NCI-H1417 treated with DMSO at 0.1 percent for 48 hours (cell line): ENCODE measurements at places on chromosomes 1 and 21.
A peak's percentile ranks its signal among the peaks of the same experiment; 100 is the strongest.

GRCh38 chr1:213192026-213192425 is 141.0 kb downstream of the RPS6KC1 start:
- no peak for DNase-seq

DNA sequence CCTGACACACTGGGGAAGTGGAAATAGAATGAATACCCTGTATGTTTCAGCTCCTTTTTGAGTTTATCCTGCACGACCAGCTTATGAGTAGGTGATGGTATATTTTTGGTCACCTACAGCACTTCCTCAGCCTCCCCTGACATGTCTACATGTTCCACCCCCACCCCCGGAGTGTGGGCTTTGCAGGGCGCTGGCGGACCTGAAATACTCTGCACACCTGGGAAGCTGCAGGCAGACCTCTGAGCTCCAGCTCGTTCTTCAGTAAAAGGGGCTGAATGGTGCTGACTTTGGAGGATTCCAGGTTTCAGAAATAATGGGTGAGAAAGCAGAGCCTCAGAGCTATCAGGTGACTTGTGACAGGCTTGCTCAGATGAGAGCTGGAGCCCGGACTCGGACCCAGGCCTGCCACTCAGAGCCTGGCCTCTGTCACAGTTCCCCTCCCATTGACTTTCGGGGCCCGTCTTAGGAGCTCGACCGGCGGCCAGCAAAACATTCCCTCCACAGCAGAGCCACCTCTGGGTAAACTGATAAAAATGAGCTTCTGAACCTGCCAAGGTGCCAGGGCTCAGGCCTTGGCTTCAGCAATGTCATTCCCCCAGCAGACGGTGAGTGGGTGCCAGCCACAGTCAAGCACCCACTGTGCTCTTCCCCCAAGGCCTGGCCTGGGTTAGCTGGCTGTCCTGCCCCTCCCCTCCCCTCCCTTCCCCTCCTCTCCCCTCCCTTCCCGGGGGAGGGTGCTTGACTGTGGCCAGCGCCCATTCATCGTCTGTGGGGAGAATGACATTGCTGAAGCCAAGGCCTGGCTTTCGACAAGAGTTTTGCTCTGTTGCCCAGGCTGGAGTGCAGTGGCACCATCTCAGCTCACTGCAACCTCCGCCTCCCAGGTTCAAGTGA is 30.1 kb downstream of the DOP1B start:
- no peak for DNase-seq

DNA sequence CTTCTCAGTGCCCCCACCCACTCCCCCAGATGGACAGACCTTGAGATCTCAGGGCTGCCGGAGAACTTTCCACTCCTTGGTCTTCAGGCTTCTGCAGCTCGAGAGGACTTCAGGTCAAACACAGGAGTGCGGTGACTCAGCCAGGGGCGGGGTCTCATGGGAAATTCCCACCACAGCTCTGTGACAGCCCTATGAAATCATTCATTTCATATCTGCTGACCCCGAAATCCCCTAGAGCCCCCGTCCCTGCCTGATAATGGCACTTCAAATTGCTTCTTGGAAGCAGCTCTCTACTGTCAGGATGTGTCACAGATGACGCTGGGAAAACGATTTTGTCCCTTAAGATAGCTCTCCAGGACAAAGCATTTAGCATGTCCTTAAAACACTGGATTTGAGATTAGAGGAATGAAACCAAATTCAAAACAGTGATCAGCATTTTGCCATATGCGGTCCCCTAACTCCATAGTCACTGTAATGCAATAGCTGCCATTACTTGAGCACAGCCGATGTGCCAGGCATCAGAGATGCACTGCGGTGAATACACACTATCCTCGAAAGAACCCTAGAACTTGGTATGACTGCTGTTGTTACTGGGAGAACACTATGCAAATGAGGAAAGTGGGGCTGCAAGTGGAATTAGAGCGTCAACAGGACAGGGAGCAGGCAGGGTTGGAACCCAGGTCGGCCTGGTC is at the start of gene TNFRSF9:
Gene TNFRSF9 (minus strand): TSS at position 95 of the 692 bp plus-strand sequence. CDS start 845 bp downstream, outside the sequence.
- DNase-seq = no peak

DNA sequence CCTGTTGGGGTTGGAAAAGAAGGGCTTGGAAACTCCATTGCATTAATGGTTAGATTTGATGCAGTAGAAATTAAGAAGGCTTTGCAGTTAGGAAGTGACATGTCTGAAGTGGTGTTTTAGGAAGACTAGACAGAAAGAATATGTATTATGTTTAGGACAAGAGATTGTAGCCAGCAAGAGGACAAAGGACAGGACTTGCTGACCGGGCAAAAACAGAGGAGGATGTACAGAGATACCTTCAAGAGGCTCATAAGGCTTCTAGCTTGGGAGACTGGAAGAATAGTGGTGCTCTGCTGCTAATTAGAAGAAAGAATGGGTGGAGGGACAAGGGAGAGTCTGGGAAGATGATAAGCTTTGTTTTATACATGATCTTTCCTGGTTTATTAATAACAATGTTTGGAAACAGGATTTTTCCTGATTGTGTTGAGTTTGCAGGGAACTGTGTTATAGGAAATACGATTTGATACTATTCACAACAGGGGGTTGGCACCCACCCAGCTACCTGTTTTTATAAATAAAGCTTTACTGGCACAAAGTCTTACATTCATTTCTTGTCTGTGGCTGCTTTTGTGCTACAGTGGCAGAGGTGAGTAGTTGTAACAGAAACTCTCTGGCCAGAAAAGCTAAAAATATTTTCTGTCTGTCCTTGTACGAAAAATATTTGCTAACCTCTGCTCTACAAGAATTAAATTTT is 37.1 kb upstream of the TMCO2 start:
- no peak for DNase-seq

GRCh38 chr1:203056012-203056411 is 29.7 kb downstream of the PPFIA4 start:
- DNase-seq = no peak

- no peak for DNase-seq
Measured at GRCh38 chr1:19076841-19077616, 120.6 kb upstream of the IFFO2 start.

- DNase-seq = peak; percentile 1
Measured at GRCh38 chr21:32653326-32653901, 41.2 kb upstream of the CFAP298 start.

- DNase-seq = no peak
Measured at GRCh38 chr1:39266269-39266668, 61.8 kb downstream of the MACF1 start.

DNA sequence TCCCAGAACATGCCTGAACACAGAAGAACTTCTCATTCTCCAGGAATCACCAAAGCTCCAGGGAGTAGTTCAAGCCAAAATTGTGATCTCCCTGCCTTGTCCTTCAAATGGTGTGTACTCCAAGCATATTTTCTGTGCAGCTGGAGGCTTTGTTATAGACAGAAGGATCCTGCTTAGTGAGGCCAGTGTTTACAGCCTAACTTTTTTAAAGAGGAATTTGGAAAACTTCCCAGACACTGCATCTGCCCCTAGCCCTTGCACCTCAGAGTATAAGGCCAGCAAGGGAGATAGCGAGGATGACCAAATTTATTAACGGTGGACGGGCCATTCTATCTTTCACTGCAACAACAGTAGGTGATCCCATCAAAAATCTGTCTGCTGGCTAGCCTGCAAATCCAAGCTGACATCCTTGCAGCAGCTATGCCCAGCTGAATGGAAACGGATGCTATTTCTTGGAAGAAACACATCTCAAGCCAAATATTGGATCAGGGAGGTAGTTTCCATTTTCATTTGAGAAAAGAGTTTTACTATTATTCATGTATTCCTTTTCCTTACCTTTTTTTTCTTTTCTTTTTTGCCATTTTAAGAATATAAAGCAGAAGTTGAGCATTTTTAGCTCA is 249.8 kb downstream of the USH2A start:
- no peak for DNase-seq

DNA sequence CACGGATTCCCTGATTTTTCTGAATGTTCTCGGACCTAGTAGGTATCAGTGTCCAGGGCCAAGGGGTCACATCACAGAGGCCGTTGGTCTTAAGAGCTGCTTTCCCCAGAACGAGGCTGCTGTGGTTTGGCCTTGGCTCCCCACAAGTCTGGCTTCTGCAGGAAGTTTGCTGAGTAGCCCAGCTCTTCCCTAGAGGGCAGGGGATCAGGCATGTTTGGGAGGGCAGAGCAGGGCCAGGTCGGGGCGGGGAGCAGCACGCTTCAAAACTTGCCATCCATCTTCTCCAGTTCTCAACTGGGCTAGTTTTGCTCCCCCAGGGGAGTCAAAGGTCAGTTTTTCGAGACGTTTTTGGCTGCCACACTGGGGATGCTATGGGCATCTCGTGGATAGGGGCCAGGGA is 37.0 kb downstream of the MAN1C1 start:
- no peak for DNase-seq

GRCh38 chr1:37151789-37152188 is 117.5 kb upstream of the GRIK3 start:
- DNase-seq = no peak

DNA sequence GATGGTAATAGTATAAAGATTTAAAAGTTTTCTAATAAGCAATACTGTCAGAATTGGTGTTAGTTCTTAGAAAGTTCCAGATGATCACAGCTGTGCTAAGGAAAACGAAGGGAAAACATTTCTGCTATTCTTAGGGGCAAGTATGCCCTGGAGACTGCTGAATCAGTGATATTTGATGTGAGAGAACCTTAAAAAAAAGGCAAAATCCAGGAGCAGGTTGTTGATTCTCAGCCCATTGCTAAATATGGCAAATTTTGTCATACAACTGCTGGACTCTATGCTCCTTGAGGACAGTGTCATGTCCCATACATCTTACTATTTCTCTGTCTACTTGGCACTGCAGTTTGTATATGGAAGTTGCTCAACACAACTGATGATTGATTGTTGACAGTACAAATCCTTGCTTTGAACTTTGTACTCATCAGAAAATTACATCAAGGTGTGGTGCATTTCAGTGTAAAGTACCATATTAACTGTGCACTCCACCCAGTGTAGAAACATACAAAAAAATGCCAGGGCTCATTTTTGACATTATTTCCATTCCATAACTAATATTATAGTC is 10.9 kb downstream of the CRCT1 start:
- DNase-seq = no peak

- no peak for DNase-seq
Measured at GRCh38 chr1:11407301-11407994, 71.5 kb upstream of the DISP3 start.

DNA sequence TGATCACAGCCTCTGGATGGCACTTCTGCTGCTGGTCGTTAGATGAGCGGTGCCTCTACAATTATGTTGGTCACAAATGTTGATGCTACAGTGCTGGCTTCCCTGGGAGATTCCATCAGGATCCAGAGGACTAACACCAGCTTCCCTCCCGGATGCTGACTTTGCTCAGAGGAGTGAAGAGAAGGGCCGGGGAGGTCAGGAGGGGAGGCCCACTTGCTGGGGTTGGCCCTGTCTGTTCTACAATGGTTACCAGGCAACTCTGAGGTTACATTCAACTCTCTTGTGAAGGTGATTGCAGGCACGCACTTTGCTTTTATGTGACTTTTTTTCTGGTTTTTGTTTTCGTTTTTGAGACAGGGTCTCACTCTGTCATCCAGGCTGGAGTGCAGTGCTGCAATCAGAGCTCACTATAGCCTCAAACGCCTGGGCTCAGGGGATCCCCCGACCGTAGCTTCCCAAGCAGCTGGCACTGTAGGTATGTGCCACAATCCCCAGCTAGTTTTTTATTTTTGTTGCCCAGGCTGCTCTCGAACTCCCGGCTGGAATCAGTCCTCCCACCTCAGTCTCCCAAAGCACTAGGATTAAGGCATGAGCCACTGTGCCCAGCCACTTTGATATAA is 112.5 kb downstream of the ADSS2 start:
- DNase-seq = no peak

GRCh38 chr1:236081546-236082227 is 16.8 kb upstream of the NID1 start:
- no peak for DNase-seq

- DNase-seq = no peak
Measured at GRCh38 chr1:231376101-231376500, 38.0 kb downstream of the SPRTN start.

DNA sequence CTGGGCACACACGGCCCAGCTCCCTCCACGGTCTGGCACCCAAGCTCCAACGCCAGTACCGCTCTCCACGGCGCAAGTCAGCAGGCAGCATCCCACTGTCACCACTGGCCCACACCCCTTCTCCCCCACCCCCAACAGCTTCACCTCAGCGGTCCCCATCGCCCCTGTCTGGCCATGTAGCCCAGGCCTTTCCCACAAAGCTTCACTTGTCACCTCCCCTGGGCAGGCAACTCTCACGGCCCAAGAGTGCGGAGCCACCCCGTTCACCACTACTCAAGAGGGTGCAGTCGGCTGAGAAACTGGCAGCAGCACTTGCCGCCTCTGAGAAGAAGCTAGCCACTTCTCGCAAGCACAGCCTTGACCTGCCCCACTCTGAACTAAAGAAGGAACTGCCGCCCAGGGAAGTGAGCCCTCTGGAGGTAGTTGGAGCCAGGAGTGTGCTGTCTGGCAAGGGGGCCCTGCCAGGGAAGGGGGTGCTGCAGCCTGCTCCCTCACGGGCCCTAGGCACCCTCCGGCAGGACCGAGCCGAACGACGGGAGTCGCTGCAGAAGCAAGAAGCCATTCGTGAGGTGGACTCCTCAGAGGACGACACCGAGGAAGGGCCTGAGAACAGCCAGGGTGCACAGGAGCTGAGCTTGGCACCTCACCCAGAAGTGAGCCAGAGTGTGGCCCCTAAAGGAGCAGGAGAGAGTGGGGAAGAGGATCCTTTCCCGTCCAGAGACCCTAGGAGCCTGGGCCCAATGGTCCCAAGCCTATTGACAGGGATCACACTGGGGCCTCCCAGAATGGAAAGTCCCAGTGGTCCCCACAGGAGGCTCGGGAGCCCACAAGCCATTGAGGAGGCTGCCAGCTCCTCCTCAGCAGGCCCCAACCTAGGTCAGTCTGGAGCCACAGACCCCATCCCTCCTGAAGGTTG is 97.6 kb downstream of the PIK3R3 start:
- no peak for DNase-seq

GRCh38 chr1:31752258-31752657 is 11.9 kb downstream of the ADGRB2 start:
- no peak for DNase-seq

GRCh38 chr1:169144941-169145626 is 38.6 kb downstream of the ATP1B1 start:
- DNase-seq = no peak

DNA sequence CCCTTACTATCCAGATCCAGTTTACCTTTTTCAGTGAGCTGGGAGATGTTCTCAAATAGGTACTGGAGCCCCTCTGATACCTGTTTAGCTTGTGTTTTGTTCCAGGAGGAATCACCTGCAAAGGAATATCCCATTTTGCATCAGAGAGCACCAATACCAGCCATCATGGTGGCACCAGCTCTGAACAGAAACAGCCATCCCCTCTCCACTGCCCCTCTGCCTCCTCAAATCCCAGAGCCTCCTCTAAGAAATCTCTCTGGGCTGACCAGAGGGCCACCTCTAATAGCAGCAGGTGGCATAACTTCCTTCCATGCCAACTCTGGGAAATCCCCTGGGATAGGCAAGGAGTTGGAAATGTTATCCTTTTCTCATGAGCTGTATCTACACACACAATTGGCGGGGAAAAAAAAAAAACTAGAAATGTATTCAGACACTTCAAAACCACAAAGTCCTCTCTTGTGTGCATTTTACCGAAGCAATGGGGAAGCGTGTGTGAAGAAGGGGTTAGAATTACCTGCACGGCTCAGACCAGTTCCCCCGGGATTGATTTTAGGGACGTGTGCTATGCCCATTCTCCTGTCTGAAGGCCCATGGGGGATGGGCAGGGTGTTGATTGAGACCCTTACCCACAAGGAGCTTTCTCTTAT is 2.4 kb downstream of the PGLYRP4 start:
- no peak for DNase-seq
